ENCODE measurements at places on chromosomes 12 and 14.

DNA sequence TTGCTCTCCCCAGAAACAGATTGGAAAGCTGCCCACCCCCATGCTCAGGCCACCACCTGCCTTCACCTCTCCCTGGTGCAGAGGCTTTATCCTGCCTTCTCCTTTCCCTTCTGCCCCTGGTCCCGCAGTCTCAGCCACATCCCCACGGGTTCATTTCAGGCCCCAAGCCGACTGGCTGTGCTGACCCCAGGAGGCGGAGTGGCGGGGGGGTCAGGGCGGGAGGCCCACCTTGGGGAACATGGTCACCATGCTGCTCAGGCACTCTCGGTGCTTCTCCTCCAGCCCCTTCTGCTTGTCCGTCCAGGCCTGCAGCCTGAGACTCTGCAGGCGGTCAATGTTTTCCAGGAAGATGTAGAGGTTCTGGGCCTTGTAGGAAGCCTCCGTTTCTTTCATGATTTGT, 6.9 kb downstream of the FAM186B start:
- DNase-seq = no peak

GRCh38 chr14:105487986-105488777, 1.5 kb downstream of the CRIP1 start:
- DNase-seq = peak; percentile 29

GRCh38 chr14:22692194-22692593, 48.0 kb upstream of the OR6J1 start:
- DNase-seq = no peak

- no peak for DNase-seq
Measured at GRCh38 chr14:103378038-103378854, 7.0 kb upstream of the MARK3 start.

GRCh38 chr14:100566119-100566518, 21.1 kb downstream of the BEGAIN start:
- no peak for DNase-seq

GRCh38 chr14:89352976-89353765, 63.9 kb downstream of the FOXN3 start:
- DNase-seq = no peak

DNA sequence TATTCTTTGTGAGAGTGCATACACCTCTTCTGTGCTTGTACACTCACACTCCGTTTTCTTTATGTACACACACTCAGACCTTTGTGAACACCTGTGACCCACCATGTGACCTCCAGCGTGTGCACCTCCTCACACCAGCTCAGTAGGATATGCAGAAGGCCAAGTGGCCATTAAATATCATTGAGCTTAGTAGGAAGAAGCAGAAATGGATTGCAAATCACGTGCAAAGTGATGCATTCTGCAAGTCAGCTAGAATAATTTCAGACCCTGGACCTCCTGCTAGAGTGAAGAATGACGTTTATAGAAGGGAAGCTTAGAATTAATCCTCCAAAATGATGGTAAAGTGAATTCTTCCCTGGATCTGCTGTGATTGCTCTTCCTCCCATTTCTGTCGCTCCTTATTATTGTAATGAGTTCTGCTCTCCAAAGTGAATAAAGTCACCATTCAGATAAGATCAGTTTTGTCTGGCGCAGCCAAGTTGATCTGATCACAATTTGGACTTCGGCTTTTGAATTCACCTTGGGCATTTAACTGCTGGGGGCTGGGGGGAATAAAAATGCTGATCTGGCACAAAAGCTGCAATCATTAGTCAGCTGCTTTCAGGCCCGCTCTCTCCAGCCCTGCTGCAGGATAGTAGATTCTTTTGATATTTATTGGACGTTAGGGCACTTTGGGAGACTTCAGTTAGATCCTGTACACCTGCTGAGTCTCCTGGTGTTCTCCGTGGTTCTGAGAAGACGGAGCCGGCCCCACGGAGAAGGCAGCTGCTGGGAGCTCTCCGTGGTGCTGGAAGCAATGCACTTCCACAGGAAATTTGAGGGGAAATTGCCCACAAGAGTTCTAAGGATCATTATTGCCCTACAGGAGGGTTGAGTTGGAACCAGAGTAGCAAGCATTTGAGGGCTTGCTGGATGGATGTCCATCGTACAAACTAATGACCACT, 12.4 kb upstream of the NRXN3 start:
- no peak for DNase-seq

GRCh38 chr12:88411689-88412088, 168.6 kb downstream of the KITLG start:
- DNase-seq = no peak

DNA sequence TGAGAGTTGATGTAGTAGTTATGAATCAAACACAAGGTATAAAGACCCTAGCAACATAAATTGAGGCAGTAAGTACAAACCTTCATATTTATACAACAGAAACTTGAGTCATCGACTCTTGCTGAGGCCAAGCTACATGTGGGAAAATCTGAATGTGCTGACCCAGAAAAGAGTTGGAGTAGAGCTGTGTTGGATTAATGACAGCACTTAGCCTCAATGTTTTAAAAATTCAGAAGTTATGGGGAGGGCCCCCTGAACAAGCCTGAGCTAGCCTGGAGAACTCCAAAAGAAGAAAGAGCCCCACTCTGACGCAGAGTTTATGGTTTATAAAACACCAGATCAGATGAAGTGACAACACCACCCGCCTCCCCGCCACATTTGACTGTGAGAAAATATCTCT, 100.0 kb downstream of the DUSP6 start:
- no peak for DNase-seq

GRCh38 chr12:3152892-3153291, 75.7 kb downstream of the TSPAN9 start:
- DNase-seq = no peak

DNA sequence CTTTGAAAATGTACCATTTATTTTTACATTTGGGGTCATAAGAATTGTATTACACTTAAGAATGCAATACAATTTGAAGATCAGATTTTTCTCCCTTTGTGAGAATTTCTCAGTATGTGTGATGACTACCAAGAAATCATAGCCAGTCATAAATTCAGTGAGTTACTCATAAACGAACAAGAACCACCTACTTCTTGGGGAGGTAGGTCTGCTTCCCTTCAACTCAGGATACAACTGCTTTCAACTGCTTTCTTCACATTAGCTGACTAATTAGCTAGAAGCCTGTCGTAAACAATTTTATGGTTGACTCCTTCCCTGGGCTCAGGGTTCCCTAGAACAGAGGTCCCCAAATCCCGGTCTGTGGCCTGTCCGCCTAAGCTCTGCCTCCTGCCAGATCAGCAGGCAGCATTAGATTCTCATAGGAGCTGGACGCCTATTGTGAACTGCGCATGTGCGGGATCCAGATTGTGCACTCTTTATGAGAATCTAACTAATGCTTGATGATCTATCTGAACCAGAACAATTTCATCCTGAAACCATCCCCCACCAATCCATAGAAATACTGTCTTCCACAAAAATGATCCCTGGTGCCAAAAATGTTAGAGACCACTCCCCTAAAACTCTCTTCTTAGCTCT, 3.7 kb downstream of the ANG start:
- no peak for DNase-seq

GRCh38 chr12:102990419-102990818, 32.9 kb downstream of the ASCL1 start:
- DNase-seq = no peak
